RWPE1 (cell line): ENCODE measurements at places on chromosomes 4 and X.

DNA sequence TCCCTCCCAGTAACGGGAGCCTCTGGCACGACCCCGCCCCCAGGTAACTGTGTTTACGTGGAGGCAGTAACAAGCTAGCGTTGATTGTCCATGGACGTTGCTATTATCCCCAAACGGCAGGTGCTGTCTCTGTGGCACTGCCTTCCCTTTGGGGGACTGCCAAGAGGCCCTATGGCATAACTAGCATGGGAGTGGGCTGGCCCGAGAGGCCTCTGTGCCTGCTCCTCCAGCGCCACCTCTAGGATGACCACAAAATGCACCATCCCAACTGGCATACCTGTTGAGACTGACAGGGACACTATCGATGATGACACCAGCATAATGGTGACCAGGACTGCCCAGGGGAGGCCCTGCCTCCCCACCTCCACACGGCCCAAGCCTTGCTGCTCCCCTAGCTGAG, 1.5 kb downstream of the SRPK3 start:
- no peak for DNase-seq

DNA sequence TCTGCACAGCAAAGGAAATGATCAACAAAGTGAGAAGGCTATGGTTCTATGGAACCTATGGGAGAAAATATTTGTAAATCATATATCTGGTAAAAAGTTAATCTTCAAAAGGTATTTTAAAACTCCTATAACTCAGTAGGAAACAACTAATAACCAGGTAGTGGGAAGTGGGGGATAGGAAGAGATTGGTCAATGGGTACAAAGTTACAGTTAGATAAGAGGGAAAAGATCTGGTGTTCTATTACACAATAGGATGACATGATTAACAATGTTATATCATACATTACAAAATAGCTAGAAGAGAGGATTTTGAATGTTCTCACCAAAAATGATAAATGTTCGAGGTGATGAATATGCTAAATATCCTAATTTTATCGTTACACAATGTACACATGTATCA, 46.3 kb downstream of the NDNF start:
- DNase-seq: no peak

DNA sequence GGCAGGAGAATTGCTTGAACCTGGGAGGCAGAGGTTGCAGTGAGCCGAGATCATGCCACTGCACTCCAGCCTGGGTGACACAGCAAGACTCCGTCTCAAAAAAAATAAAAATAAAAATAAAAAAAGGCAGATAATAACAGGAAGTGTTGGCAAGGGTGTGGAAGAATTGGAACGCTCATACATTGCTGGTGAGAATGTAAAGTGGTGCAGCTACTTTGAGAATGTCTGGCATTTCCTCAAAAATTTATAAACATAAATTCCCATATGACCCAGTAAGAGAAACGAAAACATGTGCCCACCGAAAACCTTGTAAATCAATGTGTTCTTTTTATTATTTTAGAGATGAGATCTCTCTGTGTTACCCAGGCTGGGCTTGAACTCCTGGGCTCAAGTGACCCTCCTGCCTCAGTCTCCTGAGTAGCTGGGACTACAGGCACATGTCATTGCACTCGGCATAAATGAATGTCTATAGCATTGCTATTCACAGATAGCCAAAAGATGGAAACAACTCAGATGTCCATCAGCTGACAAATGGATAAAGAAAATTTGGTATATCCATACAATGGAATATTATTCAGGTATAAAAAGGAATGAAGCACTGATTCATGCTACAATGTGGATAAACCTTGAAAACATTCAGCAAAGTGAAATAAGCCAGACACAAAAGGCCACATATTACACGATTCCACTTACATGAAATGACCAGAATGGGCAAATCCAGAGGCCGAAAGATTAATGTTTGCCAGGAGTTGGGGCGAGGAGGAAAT, 63.7 kb upstream of the PLAC1 start:
- DNase-seq: no peak

DNA sequence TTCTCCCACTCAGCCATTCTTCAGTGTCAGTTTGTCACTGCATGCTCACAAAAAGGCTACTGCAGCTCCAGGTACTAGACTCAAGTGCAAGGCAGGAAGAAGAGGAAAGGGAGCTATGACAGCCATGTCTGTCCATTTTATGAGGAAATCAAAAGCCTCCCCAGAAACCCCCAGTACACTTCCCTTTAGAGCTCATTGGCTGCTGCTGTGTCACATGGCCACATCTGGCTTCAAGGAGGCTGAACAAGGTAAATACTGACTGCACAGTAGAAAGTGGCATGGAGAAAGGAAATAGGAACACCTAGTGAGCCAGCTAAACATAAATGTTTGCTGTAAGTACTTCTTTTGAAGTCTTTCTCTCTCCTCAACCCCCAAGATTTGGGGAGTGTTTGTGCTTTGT, 67.2 kb upstream of the FRAS1 start:
- no peak for DNase-seq

DNA sequence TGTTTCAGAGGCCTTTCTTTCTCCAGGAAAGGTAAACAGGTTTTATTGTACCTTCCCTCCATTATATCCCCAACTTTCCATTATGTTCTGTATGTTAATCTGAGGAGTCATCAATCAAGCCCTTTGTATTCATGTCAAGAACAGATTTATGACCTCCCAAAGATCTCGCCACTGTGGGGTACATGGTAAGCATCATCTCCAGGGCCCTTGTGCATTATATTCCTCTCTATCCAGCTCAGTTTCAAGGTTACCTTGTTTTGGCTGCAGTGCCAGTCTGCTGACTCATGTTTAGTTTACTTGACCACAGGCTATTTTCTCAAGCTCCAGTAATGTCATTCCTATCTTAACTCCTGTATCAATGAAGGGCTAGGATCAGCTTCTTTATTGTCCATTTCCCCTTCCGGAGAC, 125.1 kb upstream of the FRMPD4 start:
- DNase-seq: peak; percentile 22

GRCh38 chr4:161906836-161907589, 256.8 kb downstream of the FSTL5 start:
- DNase-seq: no peak

GRCh38 chrX:32530802-32531403, 680.4 kb downstream of the DMD start:
- peak; percentile 1 for DNase-seq

- no peak for DNase-seq
Measured at GRCh38 chr4:145730026-145730425, 50.1 kb downstream of the C4orf51 start.

DNA sequence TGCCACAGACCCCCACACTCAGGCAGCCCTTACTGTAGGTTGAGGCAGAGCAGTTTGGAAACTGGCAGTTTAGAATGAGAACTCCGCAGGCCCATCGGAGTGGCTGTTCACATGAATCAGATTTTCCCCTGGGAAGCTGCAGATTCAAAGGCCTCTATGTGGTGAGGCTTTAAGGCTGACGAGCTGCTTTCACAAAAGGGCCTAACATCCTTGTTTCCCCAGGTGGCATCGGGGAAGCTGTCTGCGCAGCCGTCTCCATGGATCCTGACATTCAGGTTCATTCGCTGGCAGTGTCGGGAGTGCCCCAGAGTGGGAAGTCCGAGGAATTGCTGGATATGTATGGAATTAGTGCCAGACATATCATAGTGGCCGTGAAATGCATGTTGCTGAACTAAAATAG, 33.7 kb downstream of the TKTL1 start:
- no peak for DNase-seq

DNA sequence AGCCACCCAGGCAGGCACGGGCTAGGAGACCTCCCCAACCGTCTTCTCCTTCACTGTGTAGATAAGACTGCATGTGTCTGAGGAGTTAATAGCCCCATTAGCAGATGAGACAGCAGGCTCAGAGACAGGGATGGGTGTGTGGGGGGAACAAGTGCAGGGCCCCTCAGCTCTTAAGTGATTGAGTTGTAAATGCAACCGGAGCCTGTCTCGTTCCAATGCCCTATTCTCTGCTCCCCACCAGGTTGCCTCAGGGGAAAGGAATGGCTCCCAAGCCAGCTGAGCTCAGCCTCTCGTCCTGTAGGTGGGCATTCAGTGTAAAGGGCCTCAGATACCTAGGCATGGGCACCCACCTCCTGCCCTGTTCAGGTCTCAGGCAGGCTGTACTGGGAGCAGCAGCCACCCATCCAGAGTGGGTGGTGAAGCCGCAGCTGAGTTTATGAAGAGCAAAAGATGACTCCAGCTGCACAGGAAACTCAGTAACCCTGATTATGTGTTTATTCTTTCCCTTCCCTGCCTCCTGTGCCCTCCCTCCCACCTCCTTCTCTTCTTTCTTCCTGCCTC, 87.3 kb downstream of the PJA1 start:
- DNase-seq: no peak

- no peak for DNase-seq
Measured at GRCh38 chrX:156008915-156009314, 11.4 kb downstream of the IL9R start.

- no peak for DNase-seq
Measured at GRCh38 chrX:104568304-104568915, 2.4 kb downstream of the IL1RAPL2 start.

DNA sequence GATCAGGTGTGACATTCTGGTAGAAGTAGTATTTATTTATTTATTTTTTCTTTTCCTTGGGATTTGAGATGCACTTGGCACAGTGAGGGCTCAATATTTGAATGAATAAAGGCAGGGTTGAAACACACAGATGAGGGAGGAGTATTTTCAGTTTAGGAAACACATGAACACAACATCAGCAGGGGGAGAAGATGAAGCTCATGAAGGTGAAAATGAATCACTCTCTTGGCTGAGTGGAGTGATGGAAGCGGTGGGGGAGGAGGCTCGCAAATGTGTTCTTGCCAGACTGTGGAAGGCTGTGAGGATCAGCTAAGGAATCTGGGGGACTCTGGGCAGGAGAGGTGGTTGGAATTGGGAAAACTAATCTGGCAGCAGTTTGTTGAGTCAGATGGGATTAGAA, 55.3 kb downstream of the ARHGAP10 start:
- no peak for DNase-seq

DNA sequence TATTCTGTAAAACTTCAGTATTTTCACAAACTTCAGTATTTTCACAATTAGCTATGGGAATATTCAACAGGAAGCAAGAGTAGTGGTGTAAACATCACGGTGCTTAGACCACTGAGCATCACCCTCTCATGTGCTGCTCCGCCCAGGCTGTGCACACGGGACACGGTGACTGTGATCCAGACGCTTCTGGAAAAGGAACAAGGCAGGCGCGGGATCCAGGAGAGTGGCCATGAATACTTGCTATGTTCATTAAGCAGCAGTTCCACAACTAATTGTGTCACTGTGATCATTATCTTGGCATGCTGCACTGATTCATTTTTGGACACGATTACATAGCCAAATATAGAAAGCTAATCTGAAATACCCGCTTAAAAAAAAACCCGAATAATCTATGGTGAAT, 19.6 kb upstream of the FAT1 start:
- DNase-seq: no peak

- DNase-seq: no peak
Measured at GRCh38 chrX:32501606-32502005, 709.7 kb downstream of the DMD start.

DNA sequence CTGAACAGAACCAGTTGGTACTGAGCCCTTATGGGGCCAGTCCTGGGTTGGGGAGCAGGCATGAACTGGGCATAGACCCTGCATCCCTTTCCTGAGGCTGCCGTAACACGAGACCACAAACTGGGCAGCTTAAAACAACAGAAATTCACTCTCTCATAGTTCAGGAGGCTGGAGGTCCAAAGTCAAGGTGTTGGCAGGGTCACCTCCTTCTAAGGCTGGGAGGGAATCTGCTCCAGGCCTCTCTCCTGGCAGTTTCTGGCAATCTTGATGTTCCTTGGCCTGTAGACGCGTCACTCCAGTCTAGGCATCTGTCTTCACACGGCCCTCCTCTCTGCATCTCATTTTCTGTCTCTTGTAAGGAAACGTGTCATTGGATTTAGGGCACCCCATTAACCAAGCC, 19.8 kb upstream of the SORCS2 start:
- no peak for DNase-seq
